ENCODE measurements at places on chromosomes 13 and 19.

GRCh38 chr13:89832827-89833226, 1514.7 kb upstream of the MIR17HG start:
- DNase-seq, result no peak

DNA sequence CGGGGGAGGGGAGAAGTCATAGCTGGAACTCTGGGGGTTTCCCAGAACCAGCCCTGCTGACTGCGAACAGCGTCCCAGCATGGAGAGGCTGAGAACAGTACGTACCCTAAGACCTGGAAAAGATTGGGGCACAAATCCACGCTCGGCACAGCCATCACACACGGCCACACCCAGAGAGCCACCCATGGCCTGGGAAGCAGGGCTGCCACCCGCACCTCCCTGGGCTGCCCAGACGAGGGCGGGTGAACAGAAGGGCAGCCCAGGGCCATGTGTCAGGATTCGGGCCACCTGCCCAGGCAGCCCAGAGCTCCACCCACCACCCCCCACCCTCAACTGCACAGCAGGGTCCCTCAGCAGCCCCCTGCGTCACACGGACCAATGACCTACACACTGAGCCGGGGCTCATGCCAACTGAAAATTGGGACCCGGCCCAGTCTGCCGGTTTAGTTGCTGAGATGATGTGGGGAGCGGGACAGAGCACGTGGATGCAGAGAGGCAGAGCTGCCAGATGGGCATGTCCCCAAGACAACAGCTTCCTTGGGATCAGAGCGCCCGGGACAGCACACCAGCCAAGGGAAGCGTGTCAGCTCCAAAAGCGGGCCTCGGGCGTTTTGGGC, 8.5 kb downstream of the UBXN6 start:
- no peak for DNase-seq

- peak; percentile 24 for DNase-seq
Measured at GRCh38 chr13:73765651-73766384, 368.4 kb downstream of the KLF12 start.

- DNase-seq, result peak; percentile 33
Measured at GRCh38 chr19:17997969-17998826, 9.8 kb upstream of the ARRDC2 start.

DNA sequence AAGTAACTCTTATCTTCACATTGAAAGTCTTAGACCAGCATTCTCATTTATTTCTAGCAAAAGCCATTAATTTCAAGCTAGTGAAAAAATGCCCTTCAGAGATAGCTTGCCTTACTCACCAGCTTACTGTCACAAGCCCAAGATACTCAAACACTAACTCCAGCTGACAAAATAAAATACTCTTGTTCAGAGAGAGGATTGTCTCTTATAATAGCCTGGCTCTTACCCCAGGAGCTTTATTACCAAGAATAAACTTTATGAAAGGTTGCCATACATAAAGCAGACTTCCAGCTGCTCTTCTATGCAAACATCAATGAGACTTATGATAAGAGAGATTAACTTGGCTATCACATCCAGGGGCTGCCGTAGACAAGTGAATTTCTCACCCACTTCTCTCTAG, 53.6 kb downstream of the XPO4 start:
- DNase-seq, result no peak

- no peak for DNase-seq
Measured at GRCh38 chr13:23460309-23460708, 26.8 kb upstream of the SACS start.

DNA sequence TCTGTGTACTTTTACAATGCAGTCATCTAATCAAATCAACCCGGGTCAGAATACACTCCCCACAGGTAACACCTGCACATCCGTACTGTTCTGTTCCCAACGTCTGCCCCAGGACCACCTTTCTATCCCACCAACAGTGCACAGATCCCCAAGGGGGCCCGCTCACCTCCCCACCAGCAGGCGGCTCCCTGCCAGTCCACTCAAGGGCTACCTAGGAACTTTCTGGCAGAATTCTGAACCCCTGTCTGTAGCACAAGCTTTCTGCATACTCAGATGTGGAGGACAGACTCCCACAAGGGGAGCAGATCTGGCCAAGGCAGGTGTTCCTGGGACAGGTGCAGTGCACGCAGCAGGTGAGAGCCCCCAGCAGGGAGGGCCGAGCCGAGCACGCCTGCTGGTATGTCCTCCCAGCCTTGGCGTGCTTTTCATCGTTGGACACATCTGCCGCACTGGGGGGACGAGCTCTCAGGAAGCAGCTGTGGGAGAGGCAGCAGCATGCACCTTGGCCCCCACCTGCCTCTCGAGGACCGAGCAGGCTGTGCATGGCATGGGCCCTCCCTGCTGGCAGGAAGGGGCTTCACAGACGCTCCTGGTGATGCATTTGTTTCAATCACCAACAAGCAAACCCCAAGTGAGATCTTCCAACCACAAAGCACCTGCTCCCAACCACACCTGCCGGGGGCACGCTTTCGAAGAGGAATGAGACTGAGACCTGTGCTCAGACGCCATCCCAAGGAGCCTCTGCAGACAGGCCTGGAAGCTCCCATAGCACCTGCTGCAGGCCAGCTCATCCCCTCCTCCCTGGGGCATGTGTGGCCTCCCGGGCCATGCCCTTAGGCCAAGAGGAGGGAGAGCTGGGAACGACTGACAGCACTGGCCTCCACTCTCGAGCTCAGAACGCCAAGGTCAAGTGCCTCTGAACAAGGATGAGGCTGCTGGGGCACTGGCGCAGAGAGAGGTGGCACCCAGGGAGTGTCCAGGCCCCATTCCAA, 35.9 kb downstream of the RAB20 start:
- no peak for DNase-seq

DNA sequence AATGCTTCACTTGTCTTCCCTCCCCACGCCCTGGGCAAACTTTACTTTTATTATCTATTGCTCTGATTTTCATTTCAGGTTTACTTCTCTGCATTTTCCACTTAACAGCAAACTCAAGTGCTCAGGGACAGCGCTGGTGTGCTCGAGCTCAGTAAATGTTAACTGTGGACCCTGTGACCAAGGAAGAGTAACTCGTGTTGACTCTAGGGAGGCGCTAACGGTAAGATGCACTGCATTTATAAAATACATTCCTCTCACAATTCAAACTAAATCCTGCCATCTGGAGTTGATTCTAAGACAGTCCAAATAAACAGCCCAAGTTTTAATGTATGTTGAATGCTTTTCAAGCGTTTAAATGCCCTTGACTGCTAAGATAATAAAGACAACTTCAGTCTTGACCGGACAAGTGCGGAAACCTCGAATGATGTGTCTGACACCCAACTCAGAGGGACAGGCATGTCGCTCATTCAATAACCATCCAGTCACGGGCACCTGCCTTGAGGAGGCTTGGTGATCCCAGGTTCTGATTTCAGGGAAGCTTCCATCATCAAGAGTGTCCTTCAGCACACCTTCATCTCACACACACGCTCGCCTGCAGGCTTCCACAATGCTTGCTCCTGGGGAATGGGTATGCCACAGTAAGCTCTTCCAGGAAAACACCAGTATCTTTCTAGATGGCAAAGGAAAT, 93.2 kb downstream of the STK24 start:
- no peak for DNase-seq

- DNase-seq, result peak; percentile 5
Measured at GRCh38 chr19:19670070-19670551, 1.5 kb downstream of the ZNF101 start.

- peak; percentile 66 for DNase-seq
Measured at GRCh38 chr19:29798774-29799497, 12.9 kb upstream of the CCNE1 start.

DNA sequence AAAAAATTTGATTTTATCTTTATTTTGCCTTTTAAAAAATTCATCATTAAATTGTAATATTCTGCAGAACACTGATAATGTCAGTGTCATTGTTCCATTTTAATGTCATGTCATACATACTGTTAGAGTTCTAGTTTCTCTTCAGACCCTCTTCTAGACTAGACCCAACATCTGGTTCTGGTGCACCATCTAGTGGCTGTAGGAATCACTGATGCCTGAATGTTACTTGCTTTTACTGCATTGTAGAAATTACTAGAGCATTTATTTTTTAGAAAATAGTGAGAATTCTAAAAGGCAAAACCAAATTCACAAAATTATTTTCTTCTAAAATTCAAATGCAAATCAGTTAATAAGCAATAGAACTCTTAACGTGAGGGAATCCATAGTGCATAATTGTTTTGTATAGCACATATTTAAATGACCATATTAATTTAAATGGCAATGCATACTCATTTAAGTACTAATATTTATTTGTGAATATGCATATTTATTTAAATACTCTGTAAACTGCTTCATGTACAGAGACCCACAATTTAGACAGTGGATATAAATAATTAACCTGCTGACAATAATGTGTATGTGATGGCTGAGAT, 425.7 kb downstream of the KLF12 start:
- peak; percentile 70 for DNase-seq

DNA sequence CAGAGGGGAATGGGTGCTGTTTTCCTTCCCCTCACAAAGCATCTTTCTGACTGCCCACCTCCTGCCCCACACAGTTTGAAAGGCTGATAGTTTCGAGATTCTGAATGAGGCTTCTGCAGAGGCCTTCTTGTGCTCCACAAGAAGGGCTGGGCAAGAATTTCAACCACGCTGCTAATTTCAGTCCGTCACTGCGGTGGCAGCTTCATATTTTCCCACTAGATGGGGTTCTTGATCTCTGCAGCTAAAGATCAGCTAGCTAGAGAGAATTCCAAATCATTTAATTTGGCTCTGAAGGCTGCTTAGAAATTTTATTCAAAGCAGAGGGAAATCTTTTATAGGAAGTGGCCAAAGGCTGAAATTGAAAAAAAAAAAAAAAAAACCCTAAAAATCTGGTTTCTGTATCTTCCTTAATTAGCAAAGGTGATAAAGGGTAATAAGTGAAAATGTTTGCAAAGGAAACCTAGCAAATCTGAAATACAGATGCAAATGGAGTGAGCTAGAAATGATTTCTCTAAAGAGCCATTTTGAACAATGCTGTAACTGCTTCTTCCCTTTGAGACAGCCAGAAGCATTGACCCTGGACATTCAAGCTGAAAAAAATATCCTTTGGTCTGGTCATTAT, 38.0 kb upstream of the C13orf42 start:
- DNase-seq, result peak; percentile 66

DNA sequence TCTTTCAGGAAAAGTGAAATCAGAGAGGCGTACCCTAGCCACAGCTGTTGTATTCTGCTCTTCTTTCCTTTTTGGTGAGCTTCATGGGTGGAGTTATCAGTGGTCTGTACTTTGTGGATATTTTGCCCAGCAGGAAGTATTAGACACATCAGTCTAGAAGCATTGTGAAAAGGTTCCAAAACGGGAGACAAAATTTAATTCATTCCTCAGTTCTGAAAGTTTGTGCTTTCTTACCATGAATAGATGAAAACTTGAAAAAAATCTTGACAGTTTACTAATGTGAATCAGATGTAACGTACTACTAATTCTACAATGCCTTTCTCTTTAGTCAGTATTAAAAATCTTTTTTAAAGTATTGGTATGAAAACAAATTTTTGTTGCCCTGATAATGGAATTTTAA, 116.8 kb downstream of the DNAJC3 start:
- DNase-seq, result peak; percentile 19

GRCh38 chr19:33673996-33674625, 52.4 kb downstream of the CHST8 start:
- no peak for DNase-seq

- DNase-seq, result peak; percentile 85
Measured at GRCh38 chr19:10120538-10121189, 965 bp upstream of the EIF3G start.

DNA sequence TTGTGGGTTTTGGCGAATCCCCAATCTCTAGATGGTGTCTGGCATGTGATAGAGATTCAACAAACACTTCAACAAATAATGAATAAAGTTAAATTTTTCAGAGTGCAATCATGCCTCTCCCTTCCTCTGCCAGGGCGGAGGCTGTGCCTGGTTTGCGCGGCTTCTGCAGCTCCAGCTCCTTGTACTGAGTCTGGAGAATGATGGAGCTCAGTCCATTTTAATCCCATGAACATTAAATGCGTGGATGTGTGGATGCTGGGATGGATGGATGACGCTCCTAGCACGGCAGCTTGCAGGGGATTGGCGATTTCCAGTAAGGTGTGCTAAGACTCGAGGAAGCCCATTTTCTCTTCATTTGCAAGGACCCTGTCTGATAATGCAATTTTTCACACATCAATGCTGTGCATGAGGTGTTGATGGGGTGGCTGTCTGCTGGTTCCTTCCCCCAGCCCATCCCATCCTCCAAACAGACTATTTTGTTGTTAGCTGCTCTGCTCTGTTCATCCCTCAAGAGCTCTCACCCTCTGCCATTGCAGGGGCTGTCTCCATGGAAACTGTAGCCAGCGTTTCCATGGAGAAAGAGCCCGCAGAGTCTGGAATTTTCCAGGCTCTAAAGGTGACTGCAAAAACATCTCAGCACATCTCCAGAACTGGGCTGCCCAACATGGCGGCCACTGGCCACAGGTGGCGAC, 92.6 kb upstream of the PEG3 start:
- no peak for DNase-seq

DNA sequence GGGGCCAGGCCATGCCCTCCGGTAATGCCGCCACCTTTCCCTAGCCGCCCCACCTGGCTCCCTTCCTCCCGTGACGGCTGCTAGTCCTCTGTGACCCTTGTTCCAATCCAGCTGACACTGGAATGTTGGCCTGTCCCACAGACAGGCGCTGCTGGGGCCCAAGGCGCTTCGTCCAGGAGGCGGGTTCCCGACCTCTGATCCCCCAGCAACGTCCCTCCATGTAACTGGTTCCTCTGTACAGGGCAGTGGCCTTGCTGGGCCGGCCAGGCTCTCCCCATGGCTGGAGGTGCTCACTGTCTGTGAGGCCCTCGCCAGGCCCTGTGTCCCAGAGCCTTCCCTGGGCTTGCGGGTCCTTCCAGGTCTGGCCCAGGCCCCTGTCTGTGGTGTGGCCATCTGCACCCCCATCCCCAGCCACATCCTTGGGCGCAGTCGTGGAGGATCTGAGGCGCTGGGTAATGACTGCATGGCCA, 6.8 kb upstream of the GRIN3B start:
- DNase-seq, result no peak

DNA sequence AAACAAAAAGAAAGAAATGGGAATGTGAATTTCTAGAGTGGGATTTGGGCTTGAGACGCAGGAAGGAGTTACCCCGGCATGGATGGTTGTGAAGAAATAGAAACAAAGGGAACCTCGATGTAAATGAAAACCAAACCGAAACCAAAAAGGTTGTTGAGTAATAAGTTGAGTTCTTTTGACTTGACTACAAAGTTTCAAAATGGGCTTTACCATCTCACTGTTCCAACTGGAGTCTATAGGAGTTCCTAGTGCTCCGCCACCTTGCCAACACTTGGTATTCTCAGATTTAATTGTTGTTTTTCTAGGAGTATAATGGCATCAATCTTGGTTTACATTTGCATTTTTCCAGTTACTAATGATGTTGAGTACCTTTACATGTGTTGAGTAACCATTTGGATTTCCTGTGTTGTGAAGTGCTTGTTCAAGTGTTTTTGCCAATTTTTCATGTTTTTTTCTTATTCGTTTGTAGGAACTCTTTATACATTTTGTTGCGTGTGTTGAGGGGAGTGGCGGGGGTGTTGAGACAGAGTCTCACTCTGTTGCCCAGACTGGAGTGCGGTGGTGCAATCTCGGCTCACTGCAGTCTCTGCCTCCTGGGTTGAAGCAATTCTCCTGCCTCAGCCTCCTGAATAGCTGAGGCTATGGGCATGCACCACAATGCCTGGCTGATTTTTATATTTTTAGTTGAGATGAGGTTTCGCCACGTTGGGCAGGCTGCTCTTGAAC, 9.2 kb downstream of the UBE2S start:
- no peak for DNase-seq
